A549 treated with Hydrocortisone at 1 μM for 4 hours (cell line): ENCODE measurements at places on chromosomes 7 and 10. TPM values are rescaled to one million over a fixed set of nuclear protein-coding genes. Genes with fewer than 3 reads are reported as not detected.

AKR1C4 gene
- total RNA-seq: 0.10 to 0.32 TPM (median 0.30 TPM) in 5 replicates

DGKI gene
- total RNA-seq: 0.02 to 0.82 TPM (median 0.43 TPM) in 5 replicates

DHX32 gene
- total RNA-seq: 27.2 to 37.6 TPM (median 35.6 TPM) in 5 replicates

PHYHIPL gene
- total RNA-seq: 0.16 to 0.52 TPM (median 0.39 TPM) in 5 replicates

ELOVL3 gene
- total RNA-seq: 0.29 to 0.46 TPM (median 0.33 TPM) in 5 replicates

GIMAP5 gene
- total RNA-seq: not detected in 5 replicates

FEZF1 gene
- not detected in 5 replicates for total RNA-seq

LEP gene
- total RNA-seq: not detected in 5 replicates

LRRD1 gene
- total RNA-seq: not detected in 5 replicates

PDE1C gene
- 2.5 to 3.8 TPM (median 3.0 TPM) in 5 replicates for total RNA-seq

PON3 gene
- 32.2 to 41.8 TPM (median 37.0 TPM) in 5 replicates for total RNA-seq

TAS2R4 gene
- 0.06 to 0.18 TPM (median 0.10 TPM) in 5 replicates for total RNA-seq

MMP21 gene
- total RNA-seq: 0.05 TPM in 1 of 5 replicates, not detected in the others

ANXA8L1 gene
- total RNA-seq: 94.4 to 128 TPM (median 105 TPM) in 5 replicates
